ENCODE measurements at places on chromosomes 3 and 15.

- peak; percentile 47 for DNase-seq
Observed at GRCh38 chr3:31247850-31248562, 284.7 kb upstream of the STT3B start.

DNA sequence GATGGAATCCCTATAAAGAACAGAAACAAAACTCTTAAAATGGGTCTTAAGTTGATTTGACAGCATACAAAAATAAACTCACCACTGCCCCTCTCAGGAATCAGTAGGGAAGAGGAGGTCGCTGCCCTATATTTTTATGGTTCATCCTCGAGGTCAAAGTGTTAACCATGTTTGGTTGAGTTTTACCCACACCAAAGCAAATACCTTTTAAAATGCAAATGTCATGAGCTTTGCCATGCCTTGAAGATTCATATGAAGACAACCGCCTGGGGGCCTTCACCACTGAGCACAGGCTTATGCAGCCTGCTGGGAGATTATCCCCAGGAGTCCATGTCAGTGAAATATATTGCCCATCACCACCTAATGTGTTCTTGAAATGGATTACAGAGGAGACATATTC lies 66.1 kb downstream of the GLB1 start:
- DNase-seq, result no peak

DNA sequence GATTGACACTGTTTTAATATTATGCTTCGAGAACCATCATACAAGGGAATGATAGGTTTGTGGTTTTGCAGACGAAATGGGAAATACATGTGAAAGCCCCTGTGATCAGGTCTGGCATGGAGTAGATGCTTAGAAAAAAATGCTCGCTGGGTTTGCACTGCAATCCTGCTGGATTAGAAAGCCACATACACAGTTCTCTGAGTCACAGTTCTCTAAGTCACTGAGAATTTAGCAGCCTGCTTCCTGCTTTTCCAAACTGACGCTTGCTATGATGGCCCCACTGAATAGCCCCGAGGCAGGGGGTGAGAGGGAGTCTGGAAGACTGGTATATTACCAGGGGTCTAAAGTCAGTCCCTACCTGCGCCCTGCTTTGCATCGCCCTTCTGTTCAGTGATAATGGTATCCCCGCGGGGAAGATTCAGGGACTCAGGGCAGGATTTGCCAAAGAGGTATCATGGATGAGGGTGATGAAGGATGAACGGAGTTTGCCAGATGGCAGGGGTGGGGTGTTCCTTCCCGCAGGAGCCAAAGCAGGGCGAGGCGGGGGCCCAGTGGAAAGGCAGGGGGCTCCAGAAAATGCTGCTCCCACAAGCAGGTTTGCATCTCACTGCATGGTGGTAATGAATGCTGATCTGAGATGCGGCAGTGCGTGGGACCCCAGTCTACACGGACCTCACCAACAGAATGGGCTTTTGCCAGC lies 82.3 kb downstream of the IQSEC1 start:
- DNase-seq, result peak; percentile 55

- DNase-seq, result no peak
Observed at GRCh38 chr15:30001602-30002001, 81.2 kb upstream of the GOLGA8J start.

- DNase-seq, result peak; percentile 43
Observed at GRCh38 chr15:82919231-82919886, 33.2 kb downstream of the HOMER2 start.

DNA sequence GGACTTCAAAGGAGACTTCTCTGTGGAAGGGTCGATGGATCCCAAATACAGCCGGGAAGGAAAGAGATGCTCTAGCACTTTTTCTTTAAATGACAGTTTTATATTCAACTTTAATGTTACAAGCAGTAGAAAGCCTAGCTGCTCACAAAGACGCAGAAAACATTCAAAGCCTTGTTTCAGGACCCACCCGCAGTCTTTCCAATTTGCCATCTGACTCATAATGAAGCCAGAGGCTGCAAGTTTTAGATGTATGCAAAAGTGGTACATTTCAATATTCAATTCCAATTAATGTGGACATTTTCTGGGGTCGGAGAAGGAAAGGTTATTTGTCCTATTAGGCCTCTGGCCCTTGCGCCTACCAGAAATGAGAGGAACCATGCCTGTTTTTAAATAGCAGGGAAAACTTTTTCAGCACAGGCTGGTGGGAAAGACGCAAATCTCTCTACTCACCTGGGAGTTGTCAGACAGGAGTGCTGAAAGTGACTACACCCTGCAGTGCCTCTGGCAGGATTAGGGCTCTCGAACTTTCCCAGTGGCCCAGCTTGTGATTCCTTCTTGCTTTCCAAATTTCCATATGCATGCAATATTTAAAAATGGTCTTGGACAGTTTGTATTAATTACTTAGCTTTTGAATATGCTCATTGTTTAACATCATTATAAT lies 117.4 kb upstream of the MBNL1 start:
- DNase-seq, result no peak

DNA sequence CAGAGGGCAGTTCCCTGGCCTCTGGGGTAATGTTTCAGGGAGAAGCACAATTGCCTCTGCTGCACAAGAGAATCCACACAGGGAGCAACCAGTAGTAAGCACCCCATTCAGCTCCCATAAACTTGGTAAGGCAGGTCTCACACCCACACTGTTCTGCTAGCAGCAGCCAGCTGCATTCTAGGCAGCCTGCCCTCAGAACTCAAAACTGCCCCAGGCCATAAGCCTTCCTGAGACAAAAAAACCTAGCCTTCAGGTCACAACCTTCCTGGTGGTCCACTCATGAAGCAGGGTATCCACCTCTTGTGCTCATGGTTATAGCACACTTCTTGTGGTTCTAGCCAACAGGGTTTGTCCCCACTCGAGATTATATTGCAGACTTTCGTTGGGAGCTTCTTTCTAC lies 33.7 kb upstream of the ABI3BP start:
- peak; percentile 32 for DNase-seq

DNA sequence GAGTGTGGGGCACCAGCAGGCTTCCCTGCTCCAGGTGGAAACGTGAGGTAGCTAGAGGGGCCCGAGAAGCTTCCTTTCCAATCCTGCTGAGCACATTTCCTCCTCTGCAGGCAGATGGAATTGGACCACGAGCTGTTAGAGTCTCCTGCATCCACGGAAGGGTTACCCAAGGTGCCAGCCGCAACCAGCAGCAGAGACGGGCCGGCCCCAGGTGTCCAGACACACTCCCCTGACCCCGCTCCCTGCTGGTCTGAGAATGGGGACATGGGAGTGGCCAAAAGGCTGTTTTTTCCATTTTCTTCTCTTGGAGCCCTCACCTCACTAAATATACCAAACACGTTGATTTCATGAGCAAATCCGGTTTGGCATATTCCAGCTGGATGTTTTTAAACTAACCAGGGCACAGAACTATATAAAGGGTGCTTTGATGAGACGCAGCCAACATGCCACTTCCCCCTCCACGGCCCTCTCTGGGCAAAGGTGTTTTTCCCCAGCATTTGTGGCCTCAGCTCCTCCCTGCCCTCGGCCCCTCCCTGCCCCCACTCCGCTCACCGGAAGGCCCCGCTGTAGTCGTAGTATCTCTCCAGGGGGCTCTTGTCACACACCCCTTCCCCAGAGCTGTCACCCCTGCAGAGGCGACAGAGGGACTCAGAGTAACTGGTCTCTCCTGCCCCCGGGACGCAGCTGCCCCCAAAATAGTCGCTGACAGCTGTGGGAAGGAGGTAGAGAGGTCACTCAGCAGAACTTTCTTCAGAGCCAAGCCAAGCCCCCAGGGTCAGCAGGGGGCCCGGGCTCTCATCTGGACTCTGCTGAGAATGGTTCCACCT lies 7.0 kb downstream of the MELTF start:
- no peak for DNase-seq

DNA sequence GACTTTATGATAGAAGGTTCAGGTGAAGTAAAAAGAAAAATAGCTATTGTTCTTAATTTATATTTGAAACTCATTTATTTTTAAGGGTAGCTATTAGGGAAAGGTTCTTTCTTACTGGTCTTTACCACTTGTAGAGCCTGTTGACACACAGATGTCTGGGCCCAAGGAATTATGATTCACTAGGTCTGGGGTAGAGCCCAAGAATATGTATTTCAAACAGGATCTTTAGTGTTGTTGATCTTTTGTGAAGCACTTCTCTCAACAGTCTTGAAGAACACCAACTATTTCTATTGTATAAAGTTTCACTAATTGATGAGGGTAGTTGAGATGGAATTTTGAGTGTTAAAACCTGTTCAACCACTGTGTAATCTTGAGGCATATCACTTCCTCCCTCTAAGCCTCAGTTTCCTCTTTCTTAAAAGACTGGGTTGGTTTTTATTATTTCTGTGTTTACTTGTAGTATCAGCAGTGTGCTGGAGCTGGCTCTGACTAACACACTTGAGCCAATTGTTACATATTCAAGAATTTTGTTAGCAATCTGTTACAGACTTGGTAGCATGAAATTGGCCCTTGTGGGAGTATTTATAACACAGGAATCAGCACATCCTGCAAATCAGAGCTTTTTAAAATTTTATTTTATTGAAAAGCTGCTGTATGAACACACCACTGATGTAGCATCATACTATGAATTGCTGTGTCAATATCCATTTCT lies 155.9 kb downstream of the RBMS3 start:
- no peak for DNase-seq

GRCh38 chr3:62248734-62249483 lies 124.4 kb downstream of the FEZF2 start:
- no peak for DNase-seq

DNA sequence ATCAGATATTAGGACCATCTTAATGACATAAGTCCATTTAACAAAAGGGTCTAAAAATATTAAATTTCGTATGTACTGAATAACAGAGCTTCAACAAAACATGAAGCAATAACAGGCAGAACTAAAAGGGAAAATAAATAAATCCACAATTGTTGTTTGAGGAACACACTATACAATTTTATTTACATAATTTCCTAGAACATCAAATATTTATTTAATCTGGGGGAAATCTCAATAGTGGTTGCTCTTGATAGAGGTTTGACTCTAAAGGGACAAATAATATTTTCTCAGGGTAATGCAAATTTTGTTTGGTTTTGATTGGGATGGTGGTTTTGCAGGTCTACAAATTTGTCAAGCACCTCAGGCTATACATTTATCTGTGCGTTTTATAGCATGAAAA lies 90.3 kb downstream of the BCHE start:
- DNase-seq, result no peak

DNA sequence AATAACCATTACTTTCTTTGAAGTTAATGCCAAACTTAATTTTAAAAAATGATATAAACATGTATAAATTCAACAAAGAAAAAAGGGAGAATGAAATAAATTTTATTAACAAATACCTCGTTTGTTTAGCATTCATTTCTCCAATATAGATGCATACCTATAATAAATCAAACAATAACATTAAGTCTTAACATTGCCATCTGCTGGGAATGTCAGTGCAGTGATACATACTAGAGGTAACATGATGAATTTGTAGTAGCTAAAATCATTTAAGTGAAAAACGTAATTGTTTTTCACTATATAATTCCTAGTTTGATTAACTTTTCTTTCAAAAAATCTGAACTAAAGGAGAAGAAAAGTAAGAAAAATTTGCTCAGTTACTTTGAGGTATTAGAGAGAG lies 340.2 kb upstream of the CBLB start:
- peak; percentile 49 for DNase-seq

DNA sequence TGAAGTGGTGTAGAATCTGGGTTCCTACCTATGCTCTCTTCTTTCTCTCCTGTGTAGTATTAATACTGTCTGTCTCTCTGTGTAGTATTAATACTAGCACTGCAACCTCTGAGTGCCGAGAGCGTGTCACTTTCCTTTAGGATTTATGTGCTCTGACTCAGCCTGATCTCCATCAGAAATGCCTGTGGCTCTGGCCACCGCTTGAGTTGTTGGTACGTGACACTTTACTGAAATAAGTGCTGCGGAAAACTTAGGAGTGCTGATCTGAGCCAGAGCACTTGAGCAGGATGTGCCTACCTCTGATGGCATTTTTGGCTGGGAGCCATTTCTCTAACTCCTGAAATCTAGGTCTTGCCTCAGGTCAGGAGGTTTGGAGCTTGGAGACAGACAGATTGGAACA lies 807.4 kb downstream of the SQOR start:
- no peak for DNase-seq

- DNase-seq, result no peak
Observed at GRCh38 chr3:190591080-190591479, 77.2 kb downstream of the IL1RAP start.

DNA sequence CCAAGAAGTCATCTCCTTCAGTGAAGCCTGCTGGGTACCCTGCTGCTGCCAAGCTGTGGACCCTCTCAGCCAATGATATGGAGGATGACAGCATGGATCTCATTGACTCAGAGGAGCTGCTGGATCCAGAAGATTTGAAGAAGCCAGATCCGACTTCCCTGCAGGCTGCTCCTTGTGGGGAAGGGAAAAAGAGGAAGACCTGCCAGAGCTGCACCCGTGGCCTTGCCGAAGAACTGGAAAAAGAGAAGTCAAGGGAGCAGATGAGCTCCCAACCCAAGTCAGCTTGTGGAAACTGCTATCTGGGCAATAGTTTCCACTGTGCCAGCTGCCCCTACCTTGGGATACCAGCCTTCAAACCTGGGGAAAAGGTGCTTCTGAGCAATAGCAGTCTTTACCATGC lies 13.7 kb upstream of the ANP32A start:
- DNase-seq, result no peak

DNA sequence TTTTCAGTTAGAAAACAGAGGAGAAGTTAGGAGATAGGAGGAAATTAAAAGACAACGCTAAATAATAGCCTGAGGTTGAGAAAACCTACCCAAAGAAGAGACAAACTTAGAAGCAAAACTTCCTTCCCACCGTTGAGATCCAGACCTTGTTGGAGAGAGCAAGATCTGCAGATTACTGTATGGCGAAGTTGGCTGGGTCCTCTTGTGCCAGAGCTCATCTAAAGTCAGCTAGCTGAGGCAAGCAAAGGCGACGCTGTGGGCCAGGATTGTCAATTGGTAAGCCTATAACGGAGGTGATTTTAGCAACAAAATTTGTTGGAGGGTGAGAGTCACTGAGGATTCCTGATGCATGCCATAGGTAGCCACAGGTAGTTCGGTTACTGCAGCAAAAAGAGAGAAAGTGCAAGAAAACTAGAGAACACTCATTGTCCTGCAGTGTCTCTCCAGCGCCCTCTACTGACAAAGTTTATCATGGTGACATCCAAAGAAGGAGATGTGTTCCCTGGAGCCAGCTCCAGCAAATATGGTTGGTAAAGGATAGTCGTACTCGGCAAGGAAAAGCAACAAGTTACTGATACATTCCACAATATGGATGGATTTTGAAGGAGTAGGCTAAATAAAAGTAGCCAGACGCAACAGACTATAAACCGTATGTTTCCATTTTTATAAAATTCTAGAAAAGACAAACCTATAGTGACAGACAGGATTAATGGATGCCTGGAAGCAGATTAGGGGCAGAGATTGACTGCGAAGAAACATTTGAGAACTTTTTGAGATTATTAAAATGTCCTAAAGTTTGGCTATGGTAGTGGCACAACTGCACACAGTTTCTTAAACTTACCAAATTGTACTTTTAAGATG lies 9.8 kb upstream of the OR5K4 start:
- DNase-seq, result peak; percentile 42

- DNase-seq, result no peak
Observed at GRCh38 chr3:27511724-27512422, 27.7 kb upstream of the SLC4A7 start.

DNA sequence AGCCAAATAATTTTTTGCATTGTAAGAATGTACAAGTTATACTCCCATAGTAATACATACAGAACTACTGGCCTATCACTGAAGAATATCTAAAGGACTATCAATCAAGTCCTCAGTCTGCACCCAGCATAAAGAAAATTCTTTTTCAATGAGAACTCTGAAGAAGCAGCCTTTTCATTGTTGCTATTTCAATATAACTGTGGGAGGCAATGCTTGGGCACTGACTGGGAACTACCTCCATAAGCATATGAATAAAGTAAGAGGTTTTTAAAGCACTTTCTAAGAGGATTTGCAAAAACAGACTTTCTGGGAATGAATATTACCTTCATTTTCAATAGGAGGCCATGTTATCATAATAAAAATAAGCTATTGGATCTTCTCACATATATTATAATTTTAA lies 24.6 kb upstream of the NECTIN3 start:
- DNase-seq, result no peak

Data from PC-9 (cell line).